ENCODE measurements at places on chromosomes 2 and 18.
A peak's percentile ranks its signal among the peaks of the same experiment; 100 is the strongest.

GRCh38 chr18:49376046-49376445 is 84.4 kb downstream of the DYM start:
- DNase-seq = no peak

GRCh38 chr2:224666951-224667553 is 49.1 kb downstream of the CCDC195 start:
- no peak for DNase-seq

- no peak for DNase-seq
These were observed 338.9 kb downstream of the CCDC85A start for GRCh38 chr2:56522605-56523089.

- DNase-seq = no peak
These were observed 11.7 kb downstream of the LYPD6B start for GRCh38 chr2:149050188-149050587.

DNA sequence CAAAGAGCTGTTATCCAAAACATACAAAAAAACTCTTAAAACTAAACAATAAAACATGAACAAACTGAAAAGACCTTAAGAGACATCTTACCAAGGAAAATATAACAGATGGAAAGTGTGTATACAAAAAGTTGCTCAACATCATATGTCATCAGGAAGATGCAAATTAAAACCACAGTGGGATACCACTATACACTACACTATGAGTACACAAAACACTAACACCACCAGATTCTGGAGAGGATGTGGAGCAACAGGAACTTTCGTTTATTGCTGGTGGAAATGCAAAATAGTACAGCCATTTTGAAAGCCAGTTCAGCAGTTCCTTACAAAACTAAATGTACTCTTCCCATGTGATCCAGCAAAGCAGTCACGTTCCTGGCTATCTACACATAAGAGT is 221.4 kb downstream of the CMPK2 start:
- DNase-seq = no peak

DNA sequence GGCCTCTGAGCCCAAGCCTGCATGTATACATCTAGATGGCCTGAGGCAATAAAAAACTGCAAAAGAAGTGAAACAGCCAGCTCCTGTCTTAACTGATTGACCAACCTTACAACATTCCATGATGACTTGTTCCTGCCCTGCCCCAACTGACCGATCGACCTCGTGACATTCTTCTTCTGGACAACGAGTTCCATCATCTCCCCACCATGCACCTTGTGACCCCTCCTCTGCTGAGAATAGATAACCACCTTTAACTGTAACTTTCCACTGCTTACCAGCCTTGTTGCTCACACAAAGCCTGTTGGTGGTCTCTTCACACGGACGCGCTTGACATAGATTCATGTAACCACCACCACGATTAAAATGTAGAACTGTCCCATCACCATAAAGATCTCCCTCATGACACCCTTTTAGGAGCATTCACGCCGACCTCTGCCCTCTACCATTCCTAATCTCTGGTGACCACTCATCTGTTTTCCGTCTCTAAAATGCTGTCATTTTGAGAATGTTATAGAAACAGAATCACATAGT is 120.1 kb upstream of the REV1 start:
- DNase-seq = no peak

GRCh38 chr2:189521699-189522434 is 58.7 kb downstream of the SLC40A1 start:
- no peak for DNase-seq

DNA sequence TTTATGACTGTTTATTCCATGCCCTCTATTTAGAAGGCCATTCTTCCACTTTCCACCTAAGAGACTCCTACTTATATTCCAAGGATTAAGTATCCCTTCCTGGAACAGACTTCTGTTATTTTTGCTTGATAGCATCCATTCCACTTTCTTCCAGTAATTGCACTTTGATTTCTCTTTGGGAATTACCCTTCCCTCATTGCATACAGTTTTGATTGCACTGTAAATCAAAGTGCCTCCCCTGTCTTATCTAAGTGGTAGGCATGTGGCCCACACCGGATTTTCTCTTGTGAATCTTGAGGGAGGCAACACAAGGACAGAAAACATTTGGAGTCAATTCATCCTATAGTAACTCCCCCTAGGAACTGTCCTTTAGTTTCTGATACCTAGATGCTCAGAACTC is 120.4 kb downstream of the PDE11A start:
- no peak for DNase-seq

DNA sequence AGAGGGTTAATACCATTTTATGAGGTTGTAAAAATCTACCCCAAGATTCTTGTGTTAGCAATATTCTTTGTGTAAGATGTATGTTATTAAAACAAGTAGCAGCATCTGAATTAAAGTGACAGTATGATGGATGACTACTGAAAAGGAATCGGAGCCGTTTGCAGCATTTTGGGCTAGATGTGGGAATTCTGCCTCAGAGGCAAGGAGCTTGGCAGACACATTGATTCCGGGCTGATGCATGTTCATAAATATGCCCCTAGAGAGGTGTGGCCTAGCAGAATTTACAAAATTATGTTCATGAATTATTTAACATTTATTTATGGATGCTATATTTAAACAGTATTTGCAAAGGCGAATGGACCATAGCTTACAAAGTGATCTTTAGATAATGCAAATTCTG is 389.0 kb upstream of the ETAA1 start:
- no peak for DNase-seq

GRCh38 chr2:85938456-85938855 is 49.7 kb upstream of the ST3GAL5 start:
- DNase-seq = no peak

- DNase-seq = peak; percentile 26
These were observed 21.0 kb downstream of the SNORC start for GRCh38 chr2:232890896-232891601.

- no peak for DNase-seq
These were observed 16.2 kb downstream of the INPP4A start for GRCh38 chr2:98460573-98461497.

DNA sequence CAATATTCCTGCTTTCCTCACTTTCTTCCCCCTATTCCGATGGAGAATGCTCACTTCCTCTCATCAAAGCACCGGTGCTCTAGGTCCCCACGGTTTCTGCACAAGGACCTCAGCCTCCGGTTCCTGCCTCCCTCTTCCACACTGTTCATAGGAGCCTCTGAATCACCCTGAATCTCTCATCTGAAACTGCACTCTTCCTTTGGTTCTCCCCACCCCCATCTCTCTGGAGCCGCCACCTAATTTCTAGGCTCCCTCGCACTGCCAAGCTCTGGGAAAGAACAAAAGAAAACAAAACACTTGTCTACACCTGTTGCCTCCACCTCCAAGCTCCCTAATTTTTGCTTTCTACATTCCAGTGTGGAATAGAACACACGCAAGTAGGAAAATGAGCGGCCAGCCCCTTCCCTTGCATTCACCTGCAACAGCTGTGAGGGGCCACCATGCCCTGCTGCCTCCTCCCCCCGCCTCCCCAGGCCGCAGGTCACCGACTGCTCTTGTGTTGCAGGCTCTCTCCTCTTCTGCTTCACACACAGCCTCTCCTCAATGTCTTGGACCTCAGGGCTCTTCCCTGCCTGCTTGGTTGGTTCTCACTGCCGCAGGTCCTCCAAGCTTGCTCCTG is 9.6 kb downstream of the FBXO15 start:
- DNase-seq = no peak

GRCh38 chr2:43838560-43839267 is at the start of the genes ABCG5 and ABCG8:
TSS of gene ABCG5 (minus strand) at chr2:43838839. CDS start at chr2:43838679, 160 bp downstream.
TSS of gene ABCG8 (plus strand) at chr2:43838971. CDS start at chr2:43839054, 83 bp downstream.
- no peak for DNase-seq

GRCh38 chr2:223404616-223405015 is 197.5 kb downstream of the SCG2 start:
- no peak for DNase-seq

Data from HTR-8/SVneo (cell line).